ENCODE measurements at places on chromosomes 4 and X. TPM values are rescaled to one million over a fixed set of nuclear protein-coding genes. Genes with fewer than 3 reads are reported as not detected.

Gene PPA2
- 84.0 TPM for total RNA-seq

Gene ATP8A1
- 1.6 TPM for total RNA-seq

Gene BGN
- total RNA-seq: 27.9 TPM

Gene CFAP47
- total RNA-seq: 0.12 TPM

All from uterine smooth muscle cell (primary cell).